ENCODE measurements at places on chromosomes 5 and 9.

- no peak for DNase-seq
These were observed 9.4 kb downstream of the PAM start for GRCh38 chr5:102764381-102765004.

DNA sequence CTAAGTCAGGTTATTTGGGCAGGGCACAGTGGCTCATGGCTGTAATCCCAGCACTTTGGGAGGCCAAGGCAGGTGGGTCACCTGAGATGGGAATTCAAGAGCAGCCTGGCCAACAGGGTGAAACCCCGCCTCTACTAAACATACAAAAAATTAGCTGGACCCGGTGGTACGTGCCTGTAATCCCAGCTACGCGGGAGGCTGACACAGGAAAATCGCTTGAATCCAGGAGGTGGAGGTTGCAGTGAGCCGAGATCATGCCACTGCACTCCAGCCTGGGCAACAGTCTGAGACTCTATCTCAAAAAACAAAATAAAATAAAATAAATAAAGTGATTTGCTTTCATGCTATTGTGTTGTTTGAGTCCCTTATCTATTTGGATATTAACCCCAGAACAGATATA is 8.2 kb upstream of the FBXW2 start:
- no peak for DNase-seq

GRCh38 chr9:128226412-128226801 is 23.2 kb downstream of the DNM1 start:
- DNase-seq: no peak

- no peak for DNase-seq
These were observed 92.1 kb upstream of the IER5L start for GRCh38 chr9:129270205-129270604.

DNA sequence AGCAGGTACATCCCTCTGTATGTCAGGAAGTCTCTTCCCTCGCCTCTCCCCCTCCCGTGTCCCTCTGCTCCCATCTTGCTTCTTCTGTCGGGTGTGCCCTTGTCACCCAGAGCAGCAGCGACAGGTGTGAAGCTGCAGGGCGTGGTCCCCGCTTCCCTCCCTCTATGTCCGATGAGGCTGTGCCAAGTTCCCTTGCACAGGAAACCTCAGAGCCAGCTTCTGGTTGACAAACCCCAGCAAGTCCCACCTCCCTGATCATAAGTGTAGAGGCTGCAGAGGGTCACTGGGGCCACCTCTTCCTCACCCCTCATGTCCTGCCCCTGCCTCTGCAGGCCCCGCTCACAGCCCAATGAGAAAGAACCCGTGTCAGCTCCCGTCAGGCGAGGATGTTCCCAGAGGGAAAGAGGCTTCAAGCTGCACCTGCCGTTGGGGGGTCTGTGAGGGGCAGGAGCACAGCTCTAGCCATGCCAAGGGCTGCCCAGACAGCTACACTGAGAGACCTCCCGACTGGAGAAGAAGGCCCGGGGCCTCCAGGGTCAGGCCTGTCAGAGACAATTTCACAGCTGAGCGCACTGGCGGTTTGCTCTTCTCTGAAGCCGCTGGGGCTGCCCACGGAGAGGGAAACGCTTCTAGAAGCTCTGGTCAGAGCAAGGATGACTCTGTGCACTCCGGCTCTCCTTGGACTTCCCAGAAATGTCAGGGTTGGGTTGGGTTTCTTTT is 73.3 kb downstream of the AK8 start:
- no peak for DNase-seq

- peak; percentile 34 for DNase-seq
These were observed 602.6 kb downstream of the SEMA5A start for GRCh38 chr5:8943301-8943700.

DNA sequence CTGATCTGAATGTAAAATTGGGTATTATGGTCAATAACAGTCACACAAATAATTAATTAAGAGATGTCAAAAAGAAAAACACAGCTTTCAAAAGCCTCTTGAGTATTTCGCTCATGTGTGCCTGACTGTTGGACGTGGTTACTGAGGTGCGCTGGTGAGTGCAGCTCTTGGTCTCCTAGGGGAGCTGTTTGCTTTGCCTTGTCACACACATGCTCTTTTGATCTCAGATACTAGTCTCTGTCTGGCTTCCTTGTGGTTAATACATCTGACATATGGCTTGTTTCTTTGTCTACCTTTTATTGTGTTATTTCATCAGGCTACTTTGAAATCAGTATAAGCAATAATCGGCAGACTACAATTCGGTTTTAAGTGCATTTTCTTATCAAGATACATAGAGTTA is 51.5 kb downstream of the PCSK1 start:
- no peak for DNase-seq

DNA sequence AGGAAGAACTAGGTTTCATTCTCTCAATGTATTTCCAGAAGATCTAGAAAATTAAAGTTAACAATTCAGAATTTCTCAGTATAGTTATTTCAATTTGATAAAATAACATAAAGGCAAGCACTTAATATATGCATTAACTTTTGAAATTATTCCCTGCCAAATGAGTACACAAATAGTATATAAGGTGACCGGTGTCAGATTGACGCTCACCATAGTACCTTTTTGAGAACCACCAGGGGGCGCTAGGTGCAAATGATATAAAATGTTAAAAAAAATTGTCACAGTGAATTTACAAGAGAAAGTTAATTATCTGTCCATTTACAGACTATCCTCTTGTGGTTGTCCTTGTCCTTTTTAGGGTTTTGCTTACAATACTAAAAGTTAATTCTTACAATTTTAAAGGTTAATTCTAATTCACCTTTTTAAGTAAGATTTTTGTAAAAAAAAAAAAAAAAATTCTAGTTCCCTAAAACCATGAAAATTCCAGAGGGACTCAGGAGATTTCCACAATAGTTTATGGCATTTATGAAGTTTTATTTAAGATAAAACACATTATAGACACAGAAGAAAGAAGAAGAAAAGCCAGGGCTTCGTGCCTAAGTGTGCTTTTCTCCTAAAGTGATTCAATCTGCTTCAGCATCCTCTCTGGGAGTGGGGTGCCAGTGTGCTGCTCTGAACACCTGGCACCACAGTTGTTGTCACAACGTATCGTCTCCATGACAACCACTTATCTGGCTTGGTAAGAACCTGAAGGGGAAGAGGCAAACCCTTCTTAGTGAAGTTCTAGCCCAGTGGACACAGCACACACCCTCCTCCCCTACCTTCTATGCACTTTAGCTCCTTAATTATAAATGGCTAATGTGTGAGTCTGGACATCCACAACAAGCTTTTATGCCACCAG is 1.7 kb downstream of the ADAMTS16 start:
- peak; percentile 69 for DNase-seq

- no peak for DNase-seq
These were observed 2.5 kb downstream of the STOM start for GRCh38 chr9:121367306-121368137.

- DNase-seq: no peak
These were observed 26.4 kb downstream of the LPCAT1 start for GRCh38 chr5:1497242-1497777.

DNA sequence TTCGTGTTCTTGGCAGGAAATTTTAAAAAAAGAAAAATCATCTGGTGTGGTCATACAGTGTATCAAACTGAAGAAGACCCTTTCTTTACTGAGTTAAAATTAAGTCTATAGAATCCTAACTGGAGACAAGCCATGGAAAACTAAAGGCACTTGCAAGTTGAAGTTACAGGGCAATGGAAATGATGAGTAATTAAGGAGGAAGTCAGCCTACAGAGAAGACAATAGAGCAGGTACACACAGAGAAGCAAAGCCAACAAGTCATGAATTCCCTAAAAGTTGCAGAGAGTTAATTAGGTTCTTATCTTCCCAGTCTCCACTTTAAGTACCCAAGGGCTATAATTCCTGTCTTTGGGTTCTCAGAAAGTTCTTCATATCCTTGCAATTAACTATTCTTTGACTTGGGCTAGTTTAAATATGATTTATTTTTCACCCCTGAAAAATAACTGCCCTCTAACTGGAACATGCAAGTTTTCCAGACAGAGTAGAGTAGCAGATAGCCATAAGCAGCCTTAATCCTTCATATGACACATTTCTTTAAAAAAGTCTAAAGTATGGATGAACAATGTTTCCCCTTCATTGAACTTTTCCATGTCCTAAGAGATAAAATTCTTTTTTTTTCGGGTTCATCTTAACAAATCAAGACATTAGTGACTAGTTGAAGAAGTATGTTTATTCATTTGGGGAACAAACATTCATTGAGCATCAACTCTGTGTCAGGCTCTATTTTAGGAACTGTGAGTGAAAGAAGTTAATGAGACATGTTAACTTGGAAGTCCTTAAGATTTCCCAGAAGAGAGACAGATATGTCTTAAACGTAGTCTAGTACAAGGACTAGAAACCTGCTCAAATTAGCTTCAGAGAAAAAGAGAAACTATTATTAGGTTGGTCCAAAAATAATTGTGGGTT is 5.2 kb upstream of the ITGA2 start:
- DNase-seq: peak; percentile 41

- peak; percentile 66 for DNase-seq
These were observed 24.9 kb upstream of the CSNK1G3 start for GRCh38 chr5:123486951-123487655.

DNA sequence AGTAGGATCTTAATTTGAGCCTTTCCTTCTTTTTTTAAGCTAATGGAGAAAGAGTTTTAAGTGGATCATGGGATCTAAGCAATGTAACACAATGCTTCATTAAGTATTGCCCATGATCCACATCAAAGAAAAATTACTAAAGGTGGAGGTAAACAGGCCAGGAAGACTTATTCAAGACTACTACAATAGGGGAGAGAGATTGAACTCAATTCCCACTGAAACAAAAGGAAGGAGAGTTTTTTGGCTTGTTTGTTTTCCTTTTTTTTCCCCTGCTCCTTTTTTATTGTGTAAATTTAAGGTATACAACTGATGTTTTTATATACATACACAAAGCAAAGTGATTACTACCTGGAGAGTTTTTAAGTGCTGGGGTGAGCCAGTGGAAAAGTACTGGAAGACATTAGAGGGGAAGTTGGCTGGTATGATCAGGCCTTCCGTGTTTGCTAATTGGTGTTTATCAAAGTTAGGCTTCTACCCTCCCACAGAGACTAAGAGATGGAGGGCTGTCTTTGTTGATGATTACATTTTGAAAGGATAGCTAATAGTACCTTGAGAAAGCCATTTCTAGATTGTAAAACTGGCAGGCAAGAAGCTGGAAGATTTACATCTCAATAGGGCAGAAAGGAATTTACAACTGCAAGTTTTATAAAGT is 262.7 kb downstream of the CHSY3 start:
- no peak for DNase-seq

GRCh38 chr9:107180206-107180605 is 102.9 kb upstream of the RAD23B start:
- peak; percentile 18 for DNase-seq

GRCh38 chr9:136827794-136828473 is 14.3 kb upstream of the AJM1 start:
- DNase-seq: no peak

GRCh38 chr5:74326571-74327338 is 313.8 kb downstream of the ENC1 start:
- peak; percentile 89 for DNase-seq

DNA sequence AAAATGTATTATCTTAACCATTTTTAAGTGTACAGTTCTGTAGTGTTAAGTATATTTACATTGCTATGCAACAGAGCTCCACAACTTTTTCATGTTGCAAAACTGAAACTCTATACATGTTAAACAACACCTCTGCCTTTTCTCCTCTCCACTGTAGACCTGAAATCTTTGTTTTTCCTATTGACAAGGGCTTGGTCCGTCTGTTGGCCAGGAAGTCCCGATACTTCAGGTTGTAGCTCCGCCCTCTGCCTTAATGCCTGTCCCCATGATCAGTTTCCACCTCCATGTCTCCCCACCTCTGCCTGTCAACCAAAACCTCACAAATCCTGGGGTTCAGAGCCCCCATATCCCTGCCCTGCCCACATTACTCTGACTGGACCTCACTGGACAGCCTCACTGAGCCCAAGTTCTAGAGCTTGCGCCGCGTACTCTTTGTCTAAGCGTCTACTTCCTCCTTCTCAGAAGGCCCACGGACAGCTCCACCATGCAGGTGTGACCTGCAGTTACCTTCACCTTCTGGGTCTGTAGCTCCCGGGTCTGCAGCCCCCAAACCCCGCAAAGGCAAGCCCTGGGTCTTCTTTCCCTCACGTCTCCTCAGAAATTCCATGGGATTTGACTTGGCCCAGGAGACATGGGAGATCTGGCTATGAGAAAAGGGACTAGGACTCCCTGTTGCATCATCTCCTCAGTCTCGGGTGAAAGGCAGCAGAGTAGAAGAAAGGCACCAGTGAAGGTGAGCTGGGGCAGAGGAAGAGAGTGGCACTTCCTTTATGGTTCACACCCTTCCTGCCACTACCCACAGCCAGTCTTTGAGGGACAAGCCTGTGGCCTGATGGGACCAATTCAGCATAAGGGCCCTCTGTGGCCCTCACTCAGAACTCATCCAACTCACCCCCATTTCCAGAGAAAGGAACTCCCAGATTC is 8.0 kb downstream of the GLIPR2 start:
- DNase-seq: no peak

DNA sequence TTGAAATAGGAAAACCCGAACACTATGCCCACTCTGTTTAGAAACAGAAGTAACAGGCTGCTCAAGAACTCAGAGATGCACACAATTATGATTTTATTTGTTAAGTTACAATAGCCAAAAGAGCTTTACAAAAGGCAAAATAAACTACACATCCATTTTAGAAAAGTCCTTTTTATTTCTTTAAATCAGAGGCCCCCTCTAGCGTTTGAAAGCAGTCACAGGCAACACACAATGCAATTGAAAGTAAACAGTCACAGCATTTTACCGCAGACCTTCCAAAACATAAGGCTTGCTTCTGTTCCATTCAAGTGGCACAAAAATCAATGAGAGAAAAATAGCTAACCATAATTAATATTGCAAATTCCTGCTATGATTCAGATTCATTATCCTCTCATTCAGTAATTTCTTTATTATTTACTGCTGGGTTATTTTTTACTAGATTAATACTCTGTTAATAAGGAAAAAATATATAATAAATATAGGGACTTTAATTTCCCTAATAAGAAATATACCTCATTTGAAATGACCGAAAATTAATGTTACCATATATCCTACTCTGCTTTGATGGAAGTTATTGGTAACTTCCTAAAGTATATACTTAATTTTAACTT is 78.3 kb downstream of the CEP120 start:
- DNase-seq: peak; percentile 60

GRCh38 chr5:140988608-140989007 is 22.3 kb downstream of the PCDHAC2 start:
- no peak for DNase-seq

GRCh38 chr9:33151601-33152000 is 15.5 kb downstream of the B4GALT1 start:
- no peak for DNase-seq

GRCh38 chr5:127041571-127041970 is 11.2 kb upstream of the MARCHF3 start:
- peak; percentile 63 for DNase-seq

DNA sequence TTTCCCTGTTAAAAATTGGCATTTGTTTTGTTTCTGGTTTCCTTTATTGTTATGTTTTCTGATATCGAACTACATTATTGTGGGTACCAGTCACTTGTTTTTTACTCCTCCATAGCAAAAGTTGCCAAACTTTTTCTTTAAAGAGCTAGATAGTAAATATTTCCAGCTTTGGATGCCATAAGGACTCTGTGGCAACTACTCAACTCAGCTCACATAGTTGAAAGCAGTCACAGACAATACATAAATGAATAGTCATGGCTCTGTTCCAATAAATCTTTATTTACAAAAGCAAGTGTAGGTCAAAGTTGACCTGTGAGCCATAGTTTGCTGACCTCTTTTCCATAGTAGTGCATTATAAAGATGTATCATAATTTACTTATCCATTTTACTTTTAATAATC is 305.0 kb downstream of the RASEF start:
- no peak for DNase-seq
